Fibroblast of pulmonary artery (primary cell): ENCODE measurements at places on chromosomes 7 and 10.

- no peak for DNase-seq
Measured at GRCh38 chr10:33423154-33423529, 88.7 kb upstream of the NRP1 start.

DNA sequence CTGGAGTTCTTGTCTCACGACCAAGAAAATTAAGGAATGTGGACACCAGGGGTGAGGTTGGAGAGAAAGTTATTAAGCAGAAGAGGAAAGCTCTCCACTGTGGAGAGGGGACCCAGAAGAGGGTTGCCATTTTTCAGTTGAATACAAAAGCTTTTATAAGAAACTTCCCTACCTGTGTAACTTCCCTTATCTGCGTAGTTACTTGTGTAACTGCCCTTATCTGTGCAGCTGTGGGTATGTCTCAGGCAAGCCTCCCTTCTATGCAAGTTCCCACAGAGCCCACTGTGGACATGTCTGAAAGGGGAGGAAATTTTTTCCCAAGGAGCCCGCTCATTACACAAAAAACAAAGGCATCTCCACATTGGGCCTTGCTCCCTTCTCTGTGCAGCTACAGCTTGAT lies 94.9 kb downstream of the SVOPL start:
- no peak for DNase-seq

GRCh38 chr7:36051501-36051900 lies 101.6 kb upstream of the EEPD1 start:
- DNase-seq: no peak

- DNase-seq: peak; percentile 59
Measured at GRCh38 chr7:106124186-106124585, 12.1 kb upstream of the SYPL1 start.

DNA sequence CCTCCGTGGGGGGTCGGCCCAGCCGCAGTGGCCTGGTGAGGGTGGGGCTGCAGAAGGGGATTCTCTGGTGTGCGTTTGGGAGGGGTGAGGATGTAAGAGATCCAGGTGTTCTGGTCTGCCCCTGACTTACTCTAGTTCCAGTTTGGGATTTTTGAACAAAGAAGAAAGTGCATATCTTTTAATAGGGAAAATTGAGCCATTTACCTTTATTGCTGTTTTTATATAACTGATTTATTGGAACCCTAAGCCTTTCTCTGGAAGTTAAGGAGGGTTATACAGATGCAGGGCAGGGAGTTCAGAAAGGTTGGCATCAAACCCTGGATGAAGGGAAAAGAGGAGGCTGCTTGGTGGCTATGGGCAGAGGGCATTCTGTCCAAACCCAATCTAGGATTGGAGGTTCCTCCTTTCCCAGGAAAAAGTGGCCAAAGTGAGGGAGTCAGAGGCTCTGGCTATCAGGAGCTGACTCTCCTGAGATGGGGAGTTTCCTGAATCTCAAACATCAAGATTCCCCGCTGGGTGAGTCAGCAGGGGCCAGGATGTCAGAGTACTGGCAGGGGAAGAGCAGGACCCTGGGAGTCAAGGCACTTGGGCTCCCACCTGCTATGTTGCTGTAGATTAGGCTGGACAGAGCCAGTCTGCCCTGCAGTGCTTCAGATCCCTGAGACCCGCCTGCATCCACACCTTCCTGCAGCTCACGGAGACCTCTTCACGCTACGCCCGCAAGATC lies 67.5 kb downstream of the CLIP2 start:
- DNase-seq: no peak
